Activated CD8-positive, alpha-beta memory T cell treated with anti-CD3 and anti-CD28 coated beads for 24 hours (primary cell): ENCODE measurements at places on chromosomes 3 and 15.

- DNase-seq: no peak
These were observed 32.1 kb downstream of the TFDP2 start for GRCh38 chr3:142117056-142117851.

- DNase-seq: no peak
These were observed 69.3 kb downstream of the CDC25A start for GRCh38 chr3:48118928-48119327.

DNA sequence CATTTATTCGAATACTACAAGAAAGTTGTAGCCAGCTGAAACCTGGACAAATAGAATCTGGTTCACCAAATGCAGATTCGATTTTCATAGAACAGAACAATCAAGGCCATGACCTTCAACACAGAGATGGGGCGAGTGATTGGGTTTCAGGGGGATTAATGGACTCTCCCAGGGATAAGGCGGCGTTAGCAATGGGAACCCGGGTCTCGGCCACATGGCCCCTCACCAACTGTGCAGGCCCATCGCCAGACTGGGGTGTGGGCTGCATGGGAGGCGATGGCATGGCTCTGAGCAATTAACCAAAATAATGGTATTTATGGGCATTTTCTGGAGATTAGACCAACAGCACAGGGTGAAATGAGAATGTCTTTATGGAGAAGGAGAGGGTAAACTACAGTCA lies 34.2 kb downstream of the VGLL4 start:
- DNase-seq: no peak

DNA sequence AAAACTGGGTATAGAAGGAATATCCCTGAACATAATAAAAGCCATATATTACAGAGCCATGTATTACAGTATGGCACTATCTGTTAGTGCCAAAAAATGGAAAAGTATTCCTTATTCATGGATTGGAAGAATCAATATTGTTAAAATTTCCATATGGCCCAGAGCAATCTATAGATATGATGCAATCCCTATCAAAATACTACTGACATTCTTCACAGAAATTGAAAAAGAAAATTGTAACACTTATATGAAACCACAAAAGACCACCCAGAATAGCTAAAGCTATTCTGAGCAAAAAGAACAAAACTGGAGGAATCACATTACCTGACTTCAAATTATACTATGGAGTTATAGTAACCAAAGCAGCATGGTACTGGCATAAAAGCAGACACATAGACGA lies 218.8 kb downstream of the PLCL2 start:
- DNase-seq: no peak

- DNase-seq: no peak
These were observed 44.0 kb downstream of the PSMD6 start for GRCh38 chr3:63979093-63979885.
